Activated naive CD4-positive, alpha-beta T cell treated with anti-CD3 and anti-CD28 coated beads, Interleukin-2, amount 10 ng/mL, durations not matched to agents 7 days and 5 days (primary cell): ENCODE measurements at places on chromosomes 12 and 14.

DNA sequence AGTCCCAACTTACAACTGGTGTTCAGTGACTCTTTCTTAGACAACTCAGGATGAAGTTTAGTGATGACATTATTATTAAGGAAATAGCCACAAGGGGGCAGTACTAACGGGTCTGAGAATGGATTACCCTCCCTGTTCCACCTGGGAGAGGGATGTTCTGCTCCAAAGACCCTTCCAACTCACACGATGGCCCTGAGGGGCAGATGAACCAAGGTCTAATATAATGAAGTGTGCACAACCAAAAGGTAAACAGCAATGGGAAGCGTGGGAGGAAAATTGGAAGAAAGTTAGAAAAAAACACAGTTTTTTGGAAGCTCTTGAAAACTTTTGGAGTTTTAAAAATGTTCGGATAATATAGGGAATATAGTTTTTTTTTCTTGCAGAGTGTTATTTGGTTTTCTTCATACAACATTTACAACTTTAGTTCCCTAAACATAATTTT lies 24.0 kb downstream of the FGF6 start:
- peak; percentile 35 for DNase-seq

DNA sequence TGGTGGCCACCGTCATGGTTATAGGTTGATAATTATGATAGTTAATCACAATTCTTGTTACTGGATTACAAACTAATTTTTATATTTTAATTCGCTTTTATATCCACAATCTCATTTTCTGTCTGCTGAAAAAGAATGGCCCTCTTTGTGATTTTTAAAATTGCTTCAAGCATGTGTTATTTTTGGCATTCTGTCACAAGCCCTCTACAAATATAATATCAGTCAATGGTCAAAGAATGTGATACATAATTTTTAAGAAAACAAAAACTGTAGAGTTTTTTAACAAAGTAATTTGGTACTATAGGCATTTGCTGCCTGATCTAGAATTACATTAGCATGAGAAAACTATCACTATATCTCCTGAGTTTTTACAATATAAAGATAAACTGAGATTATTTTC lies 352.0 kb upstream of the TMTC1 start:
- DNase-seq = no peak

DNA sequence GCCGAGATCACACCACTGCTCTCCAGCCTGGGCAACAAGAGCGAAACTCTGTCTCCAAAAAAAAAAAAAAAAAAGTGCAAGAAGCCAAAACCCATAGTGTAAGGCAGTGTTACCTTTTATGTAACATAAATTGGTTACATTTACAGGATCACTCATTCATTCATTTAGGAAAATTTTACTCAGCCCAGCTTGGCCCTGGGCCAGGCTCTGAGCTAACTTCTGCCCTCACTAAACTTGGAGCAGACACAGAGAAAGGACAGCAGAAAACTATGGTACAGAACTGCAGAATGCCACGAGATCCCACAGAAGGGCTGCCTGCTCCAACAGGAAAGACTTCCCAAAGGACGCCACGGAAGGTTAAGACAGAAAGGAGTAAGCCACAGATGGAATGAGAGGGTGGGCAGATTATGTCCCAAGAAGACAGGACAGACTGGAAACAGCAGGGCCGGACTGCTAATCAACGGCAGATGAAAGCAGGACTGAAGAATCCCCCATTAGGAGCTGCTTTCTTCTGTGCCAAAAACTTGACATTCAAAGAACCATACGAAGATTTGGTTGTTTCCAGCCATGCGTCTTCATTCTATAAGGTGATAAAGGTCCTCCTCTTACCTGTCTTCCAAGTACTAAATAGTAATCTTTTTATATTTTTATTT lies 18.9 kb downstream of the PPP1R13B start:
- DNase-seq = no peak

DNA sequence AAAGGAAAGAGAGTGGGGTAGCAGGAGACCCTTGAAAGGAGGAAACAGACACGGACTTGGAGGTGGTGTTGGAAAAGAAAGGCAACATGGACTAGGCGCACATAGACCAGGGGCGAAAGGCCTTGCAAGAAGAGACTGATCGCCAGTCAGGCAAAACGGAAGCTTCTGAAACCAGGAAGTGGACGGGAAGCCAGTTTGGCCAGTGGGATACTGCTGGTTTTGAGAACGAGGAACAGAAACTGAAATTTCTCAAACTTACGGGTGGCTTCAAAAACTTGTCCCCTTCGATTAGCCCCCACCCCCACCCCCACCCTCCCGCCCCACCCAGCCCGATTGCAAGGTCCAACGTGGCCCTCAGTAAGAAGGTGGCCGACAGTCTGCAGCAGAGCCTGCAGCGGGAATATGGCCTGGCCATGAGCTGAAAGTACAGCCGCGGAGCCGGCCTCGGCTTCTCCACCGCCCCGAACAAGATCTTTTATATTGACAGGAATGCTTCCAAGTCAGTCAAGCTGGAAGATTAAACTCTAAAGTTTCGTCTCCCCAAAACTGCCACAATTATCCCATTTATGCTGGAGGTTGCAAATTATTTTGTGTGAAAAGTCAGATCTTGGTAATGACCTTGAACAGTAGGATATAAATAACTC lies 364.7 kb downstream of the BCAT1 start:
- no peak for DNase-seq

DNA sequence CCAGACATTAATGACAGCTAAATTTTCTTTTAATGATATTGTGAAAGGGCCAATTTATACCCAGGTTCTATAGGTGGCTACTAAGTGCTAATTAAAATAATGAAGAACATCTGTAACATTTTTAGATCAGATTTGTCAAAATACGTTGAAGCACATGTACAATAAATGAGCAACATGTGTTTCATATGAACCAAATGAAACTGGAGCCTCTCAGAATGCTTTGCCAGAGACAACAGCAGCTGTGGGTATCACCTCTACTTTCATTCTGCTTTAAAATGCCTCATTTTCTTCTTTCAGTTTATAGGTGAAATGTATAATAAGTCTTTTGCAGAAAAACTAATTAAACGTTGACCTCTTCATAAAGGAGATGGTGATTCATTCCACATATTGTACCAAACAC lies 26.1 kb upstream of the MYF6 start:
- DNase-seq = no peak

- DNase-seq = peak; percentile 16
Observed at GRCh38 chr14:101495827-101496775, 65.2 kb upstream of the DIO3 start.

- no peak for DNase-seq
Observed at GRCh38 chr12:128534906-128535305, 267.9 kb downstream of the TMEM132C start.

- DNase-seq = no peak
Observed at GRCh38 chr12:78018171-78018910, 187.6 kb downstream of the NAV3 start.

DNA sequence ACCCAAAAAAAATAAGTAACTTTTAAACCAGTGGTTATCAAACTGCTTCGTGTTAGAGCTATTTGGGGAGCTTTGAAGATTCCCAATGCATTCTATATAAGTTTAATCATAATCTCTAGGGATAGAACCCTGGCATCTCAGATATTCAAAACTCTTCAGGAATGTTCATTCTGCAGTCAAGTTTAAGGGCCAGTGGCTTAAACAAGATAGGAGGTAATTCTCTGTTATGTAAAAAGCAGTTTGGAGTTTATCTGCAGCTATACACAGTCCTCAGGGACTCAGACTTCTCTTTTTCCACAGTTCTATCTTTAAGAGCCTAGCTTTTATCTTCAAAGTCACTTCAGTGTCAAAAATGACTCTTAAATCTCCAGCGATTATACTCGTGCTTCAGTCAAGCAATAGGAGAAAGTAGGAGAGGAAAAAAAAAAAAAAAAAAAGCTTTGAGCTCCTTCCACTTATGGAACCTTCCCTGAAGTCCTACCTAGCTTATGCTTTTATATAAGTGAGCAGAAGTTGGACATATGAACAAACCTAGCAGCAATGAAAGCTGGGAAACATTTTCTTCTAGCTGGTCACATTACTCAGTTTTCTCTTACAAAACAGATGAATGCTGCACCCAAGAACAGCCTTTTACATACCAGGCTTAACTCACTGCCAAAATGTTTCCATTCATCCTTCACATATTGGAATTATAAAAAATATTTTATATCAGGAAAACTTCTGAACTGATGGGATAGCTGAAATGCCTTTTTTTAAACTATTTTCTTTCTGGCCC lies 302.8 kb downstream of the FSCB start:
- no peak for DNase-seq

- DNase-seq = no peak
Observed at GRCh38 chr12:103915306-103915705, 14.9 kb upstream of the HSP90B1 start.

DNA sequence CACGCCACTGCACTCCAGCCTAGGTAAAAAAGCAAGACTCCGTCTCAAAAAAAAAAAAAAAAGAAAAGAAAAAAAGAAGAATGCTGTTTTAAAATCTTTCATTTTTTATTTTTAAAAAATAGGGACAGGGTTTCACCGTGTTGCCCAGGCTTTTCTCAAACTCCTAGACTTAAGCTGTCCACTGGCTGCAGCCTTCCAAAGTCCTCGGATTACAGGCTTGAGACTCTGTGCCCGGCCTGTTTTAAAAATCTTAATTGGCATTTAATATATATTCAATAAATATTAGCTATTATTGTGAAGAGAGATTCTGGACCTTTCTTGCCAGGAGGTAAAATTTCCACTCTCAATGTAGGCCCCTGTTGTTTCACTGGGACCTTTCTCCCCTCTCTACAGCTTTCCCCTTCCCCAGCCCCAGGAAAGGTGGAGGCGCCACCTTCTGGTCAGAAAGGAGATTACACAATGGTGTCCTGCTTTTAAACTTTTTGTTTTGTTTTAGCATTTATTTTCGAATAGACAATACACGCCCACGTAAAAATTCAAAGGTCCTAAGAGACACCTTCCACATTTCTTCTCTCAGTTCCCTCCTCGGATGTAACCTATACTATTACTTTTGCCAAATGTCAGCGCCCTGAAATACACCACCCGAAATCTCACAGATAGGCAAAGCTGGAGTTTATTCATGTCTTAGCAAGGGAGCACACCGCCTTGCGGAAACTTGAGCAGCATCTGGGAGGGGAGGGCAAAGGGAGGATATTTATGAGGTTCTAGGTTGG lies 23.8 kb upstream of the PHC1 start:
- peak; percentile 70 for DNase-seq

GRCh38 chr14:23348297-23348655 lies 4.4 kb downstream of the SLC22A17 start:
- DNase-seq = no peak

DNA sequence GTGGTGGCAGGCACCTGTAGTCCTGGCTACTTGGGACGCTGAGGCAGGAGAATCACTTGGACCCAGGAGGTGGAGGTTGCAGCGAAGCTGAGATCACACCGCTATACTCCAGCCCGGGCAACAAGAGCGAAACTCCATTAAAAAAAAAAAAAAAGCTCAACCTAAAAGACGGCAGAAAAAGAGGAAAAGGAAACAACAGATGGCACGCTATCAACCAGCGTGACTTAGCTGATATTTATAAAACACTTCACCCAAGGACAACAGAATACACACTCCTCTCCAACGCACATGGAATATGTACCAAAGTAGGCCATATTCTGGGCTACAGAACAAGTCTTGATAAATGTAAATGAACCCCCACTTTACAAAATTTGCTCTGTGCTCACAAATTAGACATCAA lies 34.0 kb upstream of the CLMN start:
- DNase-seq = no peak

DNA sequence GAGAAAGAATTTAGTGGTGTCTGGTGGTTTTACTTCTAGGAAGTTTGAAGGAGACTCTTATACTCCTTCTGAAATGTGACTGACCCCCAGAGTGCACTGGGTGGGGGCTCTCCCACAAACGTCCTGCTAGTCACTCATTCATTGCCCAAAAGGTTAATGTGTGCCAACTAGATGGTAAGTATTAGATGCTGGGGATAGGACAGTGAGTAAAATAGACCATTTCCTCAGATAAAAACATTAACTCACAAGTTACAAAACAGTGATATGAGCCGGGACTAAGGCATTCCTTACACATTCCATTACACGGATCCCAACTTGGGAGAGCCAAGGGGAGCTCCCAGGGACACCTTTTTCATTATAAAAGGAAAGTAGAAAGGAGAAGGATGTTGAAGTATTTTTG lies 185.1 kb downstream of the ATXN7L3B start:
- DNase-seq = no peak

GRCh38 chr12:108315486-108316105 lies 23.5 kb downstream of the CMKLR1 start:
- DNase-seq = no peak

- no peak for DNase-seq
Observed at GRCh38 chr12:21771311-21771710, 3.2 kb downstream of the KCNJ8 start.

DNA sequence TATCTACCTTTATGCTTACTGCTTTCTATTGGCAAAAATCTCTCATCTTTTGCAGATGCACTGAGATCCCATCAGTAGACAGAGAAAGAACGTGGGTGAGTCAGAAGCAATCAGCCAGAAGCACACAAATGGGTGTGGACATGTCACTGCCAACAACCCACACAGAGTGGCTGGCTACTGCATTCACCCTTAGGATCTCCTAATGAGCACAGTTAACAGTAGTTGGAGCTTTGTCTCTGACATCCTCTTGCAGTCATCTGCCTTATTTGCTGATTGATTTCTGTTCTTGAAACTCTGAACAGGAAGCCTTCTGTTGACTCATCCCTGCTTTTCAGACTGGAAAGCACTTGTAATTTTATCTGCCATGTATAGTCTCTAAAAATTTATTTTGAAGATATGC lies 117.2 kb downstream of the RGS6 start:
- no peak for DNase-seq

DNA sequence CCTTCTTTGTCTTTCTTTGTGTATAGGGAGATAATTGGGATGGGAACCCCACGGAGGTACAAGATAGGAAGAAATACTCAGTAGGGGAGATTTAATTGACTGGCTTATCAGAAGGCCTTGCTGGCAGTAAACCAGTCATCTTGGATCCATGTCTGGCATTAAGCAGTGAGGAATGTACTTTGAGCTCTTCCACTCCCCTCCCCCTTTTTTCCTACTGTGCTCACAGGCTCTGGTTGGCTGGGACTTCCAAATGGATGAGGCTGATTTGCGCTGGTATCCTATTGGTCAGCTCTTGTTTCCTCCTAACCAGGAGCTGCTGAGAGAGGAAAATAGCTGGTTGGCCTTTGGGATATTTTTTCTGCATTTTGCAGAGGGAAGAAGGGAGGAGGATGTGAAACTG lies 24.7 kb downstream of the NGDN start:
- DNase-seq = no peak

DNA sequence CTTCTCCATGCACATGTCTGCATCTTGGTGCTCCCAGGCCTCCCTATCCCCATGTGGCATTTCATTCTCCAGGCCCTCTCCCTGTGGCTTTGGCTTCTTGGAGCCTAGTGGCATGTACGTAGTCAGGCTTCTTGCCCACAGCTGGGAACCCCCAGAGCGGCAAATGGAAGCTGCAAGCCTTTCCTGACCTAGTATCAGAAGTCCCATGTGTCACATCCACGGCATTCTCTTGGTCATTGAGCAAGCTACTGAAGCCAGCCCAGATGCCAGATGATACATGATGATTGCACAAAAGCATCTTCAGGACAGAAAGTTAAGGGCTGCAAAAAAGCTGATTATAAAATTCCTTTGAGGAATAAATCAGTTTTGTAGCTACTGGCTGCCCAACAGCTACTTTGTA lies 154.9 kb downstream of the PELI2 start:
- no peak for DNase-seq

- no peak for DNase-seq
Observed at GRCh38 chr14:55585854-55586253, 5.8 kb downstream of the KTN1 start.
